ENCODE measurements at places on chromosomes 6 and 20. TPM values are rescaled to one million over a fixed set of nuclear protein-coding genes. Genes with fewer than 3 reads are reported as not detected.

The SYNDIG1 gene
- total RNA-seq: 0.80 TPM

The IP6K3 gene
- total RNA-seq: not detected

The NOX3 gene
- total RNA-seq: not detected

- no peak for DNase-seq
These were observed 303.1 kb downstream of the CDH26 start for GRCh38 chr20:60261333-60261732.

- no peak for DNase-seq
These were observed 208.1 kb downstream of the UST start for GRCh38 chr6:148954934-148955333.
